ENCODE measurements at places on chromosomes 5 and 9.
A peak's percentile ranks its signal among the peaks of the same experiment; 100 is the strongest.

- DNase-seq: no peak
Observed at GRCh38 chr9:111193095-111193494, 136.9 kb downstream of the OR2K2 start.

DNA sequence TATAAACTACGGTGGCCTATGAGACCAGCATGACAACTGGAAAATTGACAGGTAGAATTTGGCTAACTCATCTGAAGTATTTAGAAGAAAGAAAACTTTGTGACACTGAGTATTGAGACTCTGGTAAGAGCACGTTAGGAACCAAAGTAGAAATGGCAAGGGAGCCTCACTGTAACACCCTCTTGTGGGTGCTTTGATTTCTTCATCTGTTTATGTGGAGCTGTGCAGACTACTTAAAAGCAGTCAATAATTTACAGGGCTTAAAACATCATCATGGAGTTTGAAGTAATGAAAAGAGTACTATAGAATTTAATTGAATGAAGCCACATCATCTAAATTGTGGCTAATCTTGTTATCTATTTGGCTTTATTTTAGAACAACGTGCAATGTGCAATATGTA is 414.2 kb downstream of the CCDC171 start:
- no peak for DNase-seq

DNA sequence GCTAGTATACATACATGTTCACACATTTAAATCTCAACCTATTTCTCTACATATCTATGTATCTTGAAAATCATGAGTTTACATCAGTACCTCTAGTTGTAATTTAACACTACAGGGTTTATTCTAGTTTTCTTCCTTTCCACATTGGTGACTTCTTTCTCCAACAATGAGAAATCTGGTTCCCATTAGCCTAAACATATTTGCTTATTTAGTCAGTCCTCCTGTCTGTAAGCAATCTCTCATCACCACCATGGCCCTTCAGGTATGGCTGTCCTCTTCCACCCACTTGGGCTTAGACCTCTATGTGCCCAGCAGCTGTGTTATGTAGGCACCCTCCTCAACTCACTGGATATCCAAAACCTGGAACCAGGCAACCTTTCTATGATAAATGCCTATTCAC is 8.0 kb upstream of the SPATA31D1 start:
- DNase-seq: no peak

DNA sequence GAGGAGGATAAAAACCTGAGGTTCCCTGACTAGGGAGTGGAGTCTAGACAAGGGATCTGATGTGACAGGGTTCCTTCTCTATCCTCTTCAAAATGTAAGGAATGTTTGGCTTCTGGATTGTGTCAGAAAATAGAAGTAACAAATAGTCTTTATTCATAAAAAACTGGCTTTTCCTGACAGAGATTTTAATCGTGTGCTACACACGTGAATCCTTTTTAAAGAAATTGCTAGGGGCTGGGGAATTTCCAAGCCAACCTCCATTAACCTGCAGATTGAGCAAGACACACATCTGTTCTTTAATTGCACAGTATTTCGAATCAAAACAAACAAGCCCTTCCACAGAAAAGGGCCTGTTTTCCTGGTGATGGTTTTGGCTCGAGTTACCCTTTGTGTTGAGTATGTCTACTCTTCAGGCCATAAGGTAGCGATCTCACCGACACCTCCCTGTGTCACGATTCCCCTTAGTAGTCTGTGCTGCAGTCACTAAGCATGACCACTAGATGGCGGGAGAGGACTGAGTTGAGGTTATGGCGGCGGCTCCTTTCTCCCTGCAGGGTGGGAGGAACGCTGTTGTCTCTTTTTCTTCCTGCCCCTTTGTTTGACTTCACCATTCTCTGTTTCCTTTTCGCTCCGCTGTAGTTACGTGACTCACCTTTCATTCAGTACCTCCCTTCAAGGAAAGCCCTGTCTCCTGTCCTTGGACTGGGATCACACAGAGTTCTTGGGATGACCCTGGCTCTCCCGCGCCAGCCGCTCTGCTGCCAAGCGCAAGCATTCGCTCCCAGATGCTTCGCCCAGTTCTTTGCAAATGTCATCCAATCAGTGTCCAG is 137.1 kb upstream of the SLC24A2 start:
- DNase-seq: peak; percentile 81

GRCh38 chr5:143025376-143025775 is 255.2 kb downstream of the ARHGAP26 start:
- no peak for DNase-seq

DNA sequence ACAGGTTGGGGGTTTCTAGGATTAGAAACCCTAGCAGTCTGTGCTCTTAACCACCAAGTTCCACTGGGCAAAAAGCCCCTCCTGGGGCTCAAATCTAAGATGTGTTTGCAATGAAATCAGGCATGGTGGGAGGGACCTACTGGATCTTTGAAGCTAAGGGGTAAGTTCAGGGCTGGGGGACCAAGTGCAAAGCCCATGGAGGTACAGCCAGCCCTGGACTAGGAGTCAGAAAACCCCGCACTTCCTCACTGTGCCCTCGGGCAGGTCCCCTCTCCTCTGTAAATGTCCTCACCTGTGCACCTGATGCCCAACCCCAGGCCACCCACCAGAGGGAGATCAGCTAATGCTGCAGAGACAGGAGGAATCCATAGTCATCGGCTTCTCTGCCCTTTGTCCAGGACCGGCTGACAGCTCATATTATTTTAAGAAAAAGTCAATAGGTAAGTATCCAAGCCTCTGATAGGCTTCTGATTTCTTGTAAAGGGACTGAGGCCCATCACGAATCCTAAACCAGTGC is 138.3 kb downstream of the PAX5 start:
- no peak for DNase-seq

DNA sequence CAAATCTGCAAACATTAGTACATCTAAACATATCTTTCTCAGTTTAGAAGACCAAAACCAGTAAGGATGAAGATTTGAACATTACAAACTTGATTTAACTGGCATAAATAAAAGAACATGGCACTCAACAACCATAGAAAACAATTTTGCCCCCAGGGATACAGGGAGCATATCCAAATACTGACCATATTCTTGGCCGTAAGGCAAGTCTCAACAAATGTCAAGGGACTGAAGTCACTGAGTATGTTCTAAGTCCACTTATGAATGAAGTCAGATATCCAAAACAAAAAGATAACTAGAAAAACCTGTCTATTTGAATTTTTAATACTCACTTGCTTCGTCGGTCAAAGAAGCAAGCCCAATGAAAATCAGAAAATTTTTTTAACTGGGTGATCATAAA is 14.1 kb downstream of the FEM1C start:
- no peak for DNase-seq

DNA sequence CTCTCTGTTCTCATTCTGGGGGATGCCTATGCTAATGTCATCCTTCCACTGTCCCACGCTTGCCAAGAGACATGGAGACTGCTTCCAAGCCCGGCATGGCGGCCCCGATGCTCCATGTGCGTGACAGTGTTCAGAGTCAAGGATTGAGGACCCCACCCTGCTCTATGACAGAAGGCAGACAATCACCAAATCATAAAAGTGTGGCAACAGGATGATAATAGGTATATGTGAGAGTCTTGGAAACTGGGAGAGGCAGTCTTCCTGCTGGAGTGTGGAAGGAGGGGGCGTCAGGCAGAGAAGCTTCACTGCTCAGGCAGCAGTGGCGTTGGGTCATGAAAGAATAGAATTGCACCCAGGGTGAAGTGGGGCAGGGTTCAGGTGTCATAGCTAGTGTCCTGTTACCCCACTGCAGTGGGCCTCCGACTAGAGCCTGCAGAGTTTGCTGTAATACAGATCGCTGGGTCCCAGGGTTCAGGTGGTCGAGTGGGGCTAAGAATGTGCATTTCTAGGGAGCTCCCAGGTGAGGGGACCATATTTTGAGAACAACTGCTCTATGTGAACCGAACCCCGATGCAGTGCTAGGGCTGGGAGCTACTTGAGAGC is 12.5 kb upstream of the GADD45G start:
- DNase-seq: no peak

GRCh38 chr9:15357050-15357653 is 50.1 kb upstream of the TTC39B start:
- DNase-seq: peak; percentile 54

- no peak for DNase-seq
Observed at GRCh38 chr5:45376417-45376816, 319.8 kb downstream of the HCN1 start.

- no peak for DNase-seq
Observed at GRCh38 chr5:82494942-82495341, 216.8 kb upstream of the RPS23 start.

GRCh38 chr5:138647261-138647788 is 72.1 kb upstream of the HSPA9 start:
- DNase-seq: no peak
